ENCODE measurements at places on chromosomes 11 and 22.

DNA sequence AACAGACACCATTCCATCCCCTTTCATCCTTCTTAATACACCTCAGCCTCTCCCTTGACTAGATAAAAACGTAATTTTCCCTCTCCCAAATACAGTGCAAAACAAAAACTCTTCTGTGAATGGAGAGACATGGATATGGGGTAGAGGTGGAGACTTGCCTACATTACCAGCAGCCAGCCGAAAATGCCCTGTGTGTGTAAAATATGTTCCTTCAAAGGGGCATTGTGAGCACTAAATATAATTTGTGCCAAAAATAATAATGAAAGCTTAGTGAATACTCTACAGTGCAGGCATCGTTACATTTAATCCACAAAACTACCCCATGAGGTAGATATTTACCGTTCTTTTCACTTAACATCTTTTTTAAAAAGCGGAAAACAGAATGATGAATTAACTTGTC, 1.0 kb upstream of the TRIM44 start:
- no peak for DNase-seq

GRCh38 chr11:67006029-67006884, 16.7 kb upstream of the SYT12 start:
- peak; percentile 36 for DNase-seq

DNA sequence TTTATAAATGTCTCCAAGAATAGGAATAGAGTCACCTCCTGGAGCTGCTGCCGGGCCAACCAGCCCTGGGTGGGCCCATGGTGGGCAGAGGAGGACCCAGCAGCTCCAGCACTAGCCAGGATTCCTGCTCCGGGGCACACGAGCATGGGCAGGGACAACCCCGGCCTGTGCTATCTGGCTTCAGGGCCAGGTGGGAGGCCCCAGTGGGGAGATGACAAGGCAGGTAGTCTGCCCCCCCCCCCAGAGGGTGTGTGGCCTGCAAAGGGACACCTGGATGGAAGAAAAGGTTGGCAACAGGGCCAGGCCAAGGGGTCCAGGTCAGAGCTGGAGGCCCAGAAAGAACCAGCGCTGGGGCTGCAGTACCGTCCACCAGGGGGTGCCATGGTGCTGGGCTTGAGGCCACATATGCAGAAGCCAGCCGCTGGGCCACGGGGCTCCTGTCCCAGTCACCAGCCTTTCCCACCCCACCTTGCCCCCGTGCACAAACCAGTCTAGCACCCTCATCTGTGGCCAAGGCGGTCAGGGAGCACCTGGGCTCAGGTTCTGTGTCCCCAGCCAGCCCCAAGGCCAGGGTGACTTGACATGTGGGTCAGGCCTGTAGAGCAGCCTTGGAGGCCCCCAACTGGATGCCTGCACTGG, 3.4 kb downstream of the TSPAN32 start:
- peak; percentile 90 for DNase-seq

GRCh38 chr11:70486026-70486415, 87.7 kb downstream of the CTTN start:
- DNase-seq = no peak

- no peak for DNase-seq
Observed at GRCh38 chr22:29028468-29028867, 33.2 kb downstream of the C22orf31 start.

- DNase-seq = peak; percentile 10
Observed at GRCh38 chr11:32081129-32081641, 9.7 kb upstream of the RCN1 start.

DNA sequence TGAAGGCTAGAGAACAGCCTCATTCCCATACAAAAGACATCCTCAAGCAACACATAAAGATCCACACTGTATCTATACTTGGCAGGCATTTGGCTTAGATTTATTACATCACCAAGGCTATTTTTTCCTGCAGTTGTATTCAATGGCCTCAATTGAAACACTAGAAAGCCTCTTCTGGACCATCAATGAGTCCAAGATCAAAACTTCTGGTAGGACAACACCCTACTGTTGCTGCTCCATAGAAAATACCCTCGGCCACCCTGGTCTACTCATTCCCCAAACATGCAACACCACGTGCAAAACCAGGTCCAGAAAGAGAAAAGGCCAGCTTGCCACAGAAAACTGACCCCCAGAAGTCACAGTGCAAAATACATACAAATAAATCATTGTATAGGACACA, 56.9 kb upstream of the CADM1 start:
- DNase-seq = no peak

DNA sequence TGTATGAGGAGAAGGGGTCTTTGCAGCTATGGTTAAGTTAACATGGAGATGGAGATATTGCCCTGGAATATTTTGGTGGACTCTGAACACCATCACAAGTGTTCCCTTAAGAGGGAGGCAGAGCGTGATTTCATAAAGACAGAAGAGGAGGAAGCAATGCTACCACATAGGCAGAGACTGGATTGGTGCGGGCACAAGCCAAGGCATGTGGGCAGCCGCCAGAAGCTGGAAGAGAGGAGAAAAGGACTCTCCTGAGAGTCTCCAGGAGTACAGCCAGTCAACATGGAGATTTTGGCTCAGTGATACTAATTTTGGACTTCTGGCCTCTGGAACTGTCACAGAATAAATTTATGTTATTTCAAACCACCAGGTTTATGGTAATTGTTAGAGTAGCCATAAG, 231.6 kb downstream of the OPCML start:
- no peak for DNase-seq

GRCh38 chr22:20245577-20246367, 22.3 kb downstream of the RTN4R start:
- no peak for DNase-seq

- no peak for DNase-seq
Observed at GRCh38 chr11:131681920-131682319, 311.5 kb downstream of the NTM start.
